ENCODE measurements at places on chromosomes 13 and 19.

DNA sequence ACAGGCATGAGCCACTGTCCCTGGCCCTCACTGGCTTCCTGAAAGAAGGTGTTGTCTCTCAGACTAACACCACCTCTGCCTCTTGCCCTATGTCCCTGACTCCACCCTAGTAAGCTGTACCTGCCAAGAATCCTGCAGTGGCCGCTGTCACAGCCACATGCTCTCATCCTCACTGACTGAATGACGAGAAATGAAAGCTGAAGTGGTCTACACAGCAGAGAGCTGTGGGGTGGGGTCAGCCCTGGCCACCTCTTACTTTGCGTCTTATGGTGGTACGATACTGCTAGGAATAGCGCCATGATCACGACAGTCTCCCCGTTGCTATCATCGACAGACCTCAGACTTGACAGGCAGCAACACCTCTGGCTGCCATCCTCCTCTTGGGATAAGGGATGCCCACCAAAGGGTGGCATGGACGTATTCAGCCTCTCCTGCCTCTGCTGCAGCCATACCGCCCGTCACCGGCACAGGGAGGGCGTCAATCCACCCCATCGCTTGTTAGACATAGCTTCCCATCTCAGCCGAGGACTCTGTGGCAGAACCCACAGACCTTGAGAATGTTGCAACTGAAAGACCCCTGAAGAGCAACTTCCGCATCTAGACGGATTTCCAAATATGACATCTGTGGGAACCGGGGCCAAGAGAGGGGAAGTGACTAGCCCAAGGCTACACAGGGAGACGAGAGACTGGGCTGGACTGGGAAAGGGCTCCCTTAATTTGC, 809 bp downstream of the MYO1F start:
- no peak for DNase-seq

- DNase-seq: no peak
Observed at GRCh38 chr19:16830679-16831078, 1.5 kb downstream of the SIN3B start.

DNA sequence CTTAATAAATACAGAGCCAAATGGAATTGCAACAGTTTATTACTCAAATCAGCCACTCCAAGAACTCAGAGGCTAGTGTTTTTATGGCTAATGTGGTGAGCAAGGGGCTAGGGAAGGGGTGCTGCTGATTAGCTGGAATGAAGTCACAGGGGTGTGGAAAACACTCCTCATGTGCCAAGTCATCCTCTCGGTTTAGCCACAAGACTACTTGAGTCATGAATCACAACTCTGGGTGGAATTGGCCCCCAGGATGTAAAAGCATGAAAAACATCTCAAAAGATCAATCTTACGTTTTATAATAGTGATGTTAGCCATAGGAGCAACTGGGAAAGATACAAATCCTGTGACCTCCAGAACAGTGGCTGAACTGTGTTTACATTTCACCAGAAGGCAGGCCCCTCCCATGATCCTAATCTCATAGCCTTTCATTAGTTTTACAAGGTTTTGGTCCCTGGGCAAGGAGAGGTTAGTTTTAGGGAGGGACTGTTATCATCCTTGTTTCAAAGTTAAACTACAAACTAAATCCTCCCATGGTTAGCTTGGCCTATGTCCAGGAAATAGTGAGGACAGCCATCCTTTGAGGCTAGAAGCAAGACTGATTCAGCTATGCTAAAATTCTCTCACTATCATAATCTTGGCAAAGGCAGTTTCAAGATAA, 2020.1 kb upstream of the PCDH20 start:
- DNase-seq: no peak

DNA sequence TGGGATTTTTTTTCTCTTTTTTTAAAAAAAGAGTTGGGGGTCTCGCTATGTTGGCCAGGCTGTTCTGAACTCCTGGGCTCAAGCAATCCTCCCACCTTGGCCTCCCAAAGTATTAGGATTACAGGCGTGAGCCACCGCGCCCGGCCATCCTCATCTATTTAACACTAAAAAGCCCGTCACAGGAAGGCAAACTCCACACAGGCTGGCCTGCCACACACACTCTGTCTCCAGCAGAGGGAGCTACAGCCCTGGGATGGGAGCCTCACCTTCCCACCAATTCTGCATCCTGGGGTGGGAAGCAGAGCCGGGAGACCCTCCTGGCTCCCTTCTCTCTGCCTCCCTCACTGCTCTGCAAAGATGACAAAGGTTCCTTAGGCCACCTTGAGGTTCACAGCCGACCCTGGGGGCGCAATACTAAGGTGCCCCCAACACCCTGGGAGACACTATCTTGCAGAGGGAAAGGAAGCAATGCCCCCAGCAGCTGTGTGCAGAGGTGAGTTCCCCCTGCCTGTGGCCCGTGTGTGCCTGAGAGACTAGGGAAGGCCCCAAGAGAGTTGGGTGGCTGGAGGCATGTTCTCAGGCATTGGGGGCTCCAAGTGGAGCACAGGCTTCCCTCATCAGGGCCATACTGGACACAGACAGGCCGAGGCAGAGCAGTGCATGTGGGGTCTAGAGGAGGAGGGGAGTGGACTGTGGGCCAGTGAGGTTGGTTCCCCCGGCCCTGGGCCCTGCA, 27.4 kb upstream of the TIMM44 start:
- no peak for DNase-seq

GRCh38 chr19:11295665-11296245, at the start of gene TSPAN16:
Gene TSPAN16 (plus strand): TSS chr19:11296160. CDS start chr19:11296298, 138 bp downstream.
- DNase-seq: no peak

DNA sequence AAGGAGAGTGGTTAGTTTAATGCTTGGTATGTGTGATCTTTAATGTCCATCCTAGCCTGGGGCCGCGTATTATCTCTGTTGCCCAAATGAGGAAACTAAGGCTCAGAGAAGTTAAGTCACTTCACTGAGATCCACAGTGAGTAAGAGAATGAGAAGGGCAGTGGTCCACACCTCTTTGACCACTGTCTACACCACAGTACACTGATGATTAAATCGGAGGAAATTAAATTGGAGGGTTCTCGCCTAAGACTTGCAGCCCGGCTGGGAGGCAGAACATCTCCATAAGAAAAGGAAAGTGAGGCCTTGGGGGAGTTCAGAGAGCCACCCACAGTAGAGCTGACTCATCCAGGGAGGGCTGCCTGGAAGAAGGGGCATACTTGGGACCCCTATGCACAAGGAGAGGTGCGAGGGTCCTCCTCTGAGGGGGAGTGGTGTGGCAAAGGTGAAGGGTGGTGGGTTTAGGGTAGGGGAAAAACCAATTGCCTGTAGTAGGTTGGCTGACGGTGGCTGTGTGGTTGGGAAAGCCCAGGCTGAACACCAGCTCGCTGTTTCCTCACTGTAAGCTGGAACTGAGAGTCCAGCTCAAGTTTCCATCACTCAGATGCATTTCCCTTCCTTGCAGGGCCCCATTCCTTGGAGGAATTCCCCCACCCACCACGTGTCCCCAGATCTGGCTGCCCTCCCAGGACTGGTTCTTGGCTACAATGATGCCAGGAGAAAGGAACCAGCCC, 15.0 kb upstream of the DHRS12 start:
- DNase-seq: no peak

DNA sequence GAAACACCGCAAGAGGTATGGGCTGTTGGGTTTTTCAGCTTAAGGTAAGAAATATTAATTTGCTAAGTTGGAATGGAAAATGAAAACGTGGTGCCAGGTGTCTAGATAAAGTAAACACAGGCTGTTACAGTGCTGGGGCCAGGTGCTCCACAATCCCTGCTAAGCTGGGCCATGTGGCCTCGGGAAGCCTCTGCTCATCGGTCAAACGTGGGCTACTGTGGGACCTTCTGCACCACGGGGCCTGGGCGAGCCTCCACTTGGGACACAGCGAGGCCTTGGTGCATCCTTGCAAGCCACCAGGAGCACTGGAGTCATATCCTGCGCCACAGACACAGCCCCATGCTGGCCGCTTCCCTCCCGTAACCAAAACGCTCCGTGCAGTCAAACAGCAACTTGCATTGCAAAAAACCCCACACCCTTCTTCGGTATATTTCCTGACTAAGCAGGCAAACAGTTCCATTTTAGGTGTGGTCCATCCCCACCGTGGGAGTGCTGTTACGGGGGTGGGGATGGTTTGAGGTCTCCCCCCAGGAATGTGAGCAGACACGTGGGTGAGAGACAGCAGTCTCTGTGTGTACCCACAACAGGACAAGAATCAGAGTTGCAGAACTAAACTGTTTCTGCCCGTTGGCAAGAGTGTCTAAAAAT, 96.3 kb upstream of the SOX1 start:
- DNase-seq: no peak

GRCh38 chr13:25659091-25659795, 287.5 kb downstream of the ATP8A2 start:
- no peak for DNase-seq

DNA sequence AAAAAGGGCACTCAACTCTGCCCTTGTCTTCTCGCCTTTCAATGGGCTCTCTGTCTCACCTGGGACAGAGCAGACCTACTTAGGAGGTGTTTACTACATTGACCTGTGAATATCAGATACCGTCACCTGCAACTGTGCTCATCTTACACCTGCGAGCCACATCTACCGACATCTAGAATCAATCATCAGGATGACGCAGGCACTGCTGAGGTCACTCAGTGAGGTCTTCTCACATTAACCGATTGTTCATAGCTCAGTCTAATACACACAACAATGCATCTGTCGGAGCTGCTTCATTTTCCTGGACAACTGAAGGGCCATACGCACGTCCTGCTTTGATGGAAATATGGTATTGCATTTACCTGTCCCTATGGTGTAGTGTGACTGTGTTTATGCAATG, 211.9 kb downstream of the FGF9 start:
- DNase-seq: no peak

DNA sequence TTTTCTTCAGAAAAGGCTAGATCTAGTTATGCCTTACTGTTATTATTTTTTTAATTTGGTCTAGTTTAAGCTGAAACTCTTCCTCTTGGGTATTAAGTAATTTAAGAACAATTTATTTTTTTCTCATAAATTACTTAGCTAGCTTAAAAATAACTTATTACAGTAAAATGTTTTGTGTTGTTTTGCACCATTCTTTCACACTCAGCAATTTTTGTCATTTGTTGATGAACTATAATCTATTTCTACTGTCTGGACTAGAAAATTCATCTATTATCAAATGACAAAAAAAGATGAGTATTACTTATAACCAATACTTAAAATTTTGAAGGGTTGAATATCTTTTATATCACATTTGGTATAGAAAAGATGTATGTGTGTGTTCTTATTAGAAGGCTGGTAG, 1.6 kb upstream of the LPAR6 start:
- DNase-seq: no peak

- no peak for DNase-seq
Observed at GRCh38 chr19:6528544-6529121, 2.2 kb upstream of the TNFSF9 start.

Data from stimulated activated naive CD8-positive, alpha-beta T cell treated with anti-CD3 and anti-CD28 coated beads, Interleukin-15, amount 100 ng/mL, for 72 hours (primary cell).